ENCODE measurements at places on chromosomes 12 and 14. TPM values are rescaled to one million over a fixed set of nuclear protein-coding genes. Genes with fewer than 3 reads are reported as not detected.

DNA sequence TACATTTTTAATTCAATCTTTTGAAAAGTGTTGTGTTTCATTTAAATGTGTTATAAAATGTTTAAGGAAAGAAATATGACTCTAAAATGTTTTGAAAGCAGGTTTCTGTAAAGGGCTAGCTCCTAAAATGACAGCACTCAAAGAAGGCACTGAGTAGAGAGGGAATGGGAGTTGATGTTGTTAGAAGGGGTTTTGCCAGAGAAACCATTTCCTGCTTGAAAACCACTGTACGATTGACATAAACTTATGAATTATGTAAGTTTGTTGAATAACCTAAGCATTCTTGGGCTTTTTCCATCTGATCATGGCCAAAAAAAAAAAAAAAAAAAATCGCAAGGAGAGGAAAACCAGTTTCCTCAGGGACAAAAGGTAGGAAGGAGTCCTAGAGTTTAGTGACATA is 234.0 kb downstream of the EGLN3 start:
- DNase-seq: no peak

ZNF140 gene
- 6.1 TPM for total RNA-seq

- no peak for DNase-seq
Measured at GRCh38 chr12:90816353-90817089, 138.5 kb downstream of the CCER1 start.

- DNase-seq: no peak
Measured at GRCh38 chr14:69181491-69181890, 9.8 kb upstream of the EXD2 start.

DNA sequence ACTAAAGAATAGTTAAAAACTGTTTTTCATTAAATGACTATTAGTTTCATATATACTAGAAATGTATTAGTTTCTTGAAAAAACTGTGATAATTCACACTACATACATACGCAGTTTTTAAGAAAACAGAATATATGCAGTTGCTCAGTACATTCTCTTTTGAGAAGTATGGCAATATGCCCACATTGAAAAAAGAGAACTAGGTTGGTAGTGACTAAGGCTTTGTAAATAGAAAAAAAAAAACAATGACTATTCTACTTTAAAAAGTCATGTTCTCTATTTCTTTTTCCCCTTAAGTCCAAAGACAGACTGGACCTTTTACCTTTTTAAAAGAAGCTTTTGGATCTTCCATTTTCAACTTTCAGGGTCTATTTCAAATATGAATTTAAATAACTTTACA is 25.0 kb downstream of the SNX6 start:
- no peak for DNase-seq

DNA sequence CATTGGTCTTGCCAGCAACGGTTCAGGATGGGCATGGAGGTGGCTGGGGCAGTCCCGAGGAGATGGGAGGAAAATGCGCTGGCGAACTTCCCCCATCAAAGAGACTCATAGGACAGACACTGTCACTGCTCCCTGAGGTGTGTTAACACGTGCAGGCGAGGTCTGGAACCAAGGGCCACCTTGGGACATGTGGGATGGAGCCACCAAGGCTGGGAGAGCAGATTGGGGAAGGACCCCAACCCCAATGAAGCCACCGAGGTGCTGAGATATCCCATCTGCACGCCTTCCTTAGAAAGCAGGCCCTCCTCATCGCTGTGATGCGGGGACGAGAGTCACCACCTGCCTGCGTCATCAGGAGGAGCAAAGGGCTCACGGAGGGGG is 16.9 kb upstream of the BEGAIN start:
- peak; percentile 12 for DNase-seq

LYZ gene
- 39.9 TPM for total RNA-seq

HOXC10 gene
- total RNA-seq: not detected

- no peak for DNase-seq
Measured at GRCh38 chr14:52457411-52457810, 94.9 kb downstream of the TXNDC16 start.

MYF6 gene
- not detected for total RNA-seq

DNM1L gene
- 52.9 TPM for total RNA-seq

DNA sequence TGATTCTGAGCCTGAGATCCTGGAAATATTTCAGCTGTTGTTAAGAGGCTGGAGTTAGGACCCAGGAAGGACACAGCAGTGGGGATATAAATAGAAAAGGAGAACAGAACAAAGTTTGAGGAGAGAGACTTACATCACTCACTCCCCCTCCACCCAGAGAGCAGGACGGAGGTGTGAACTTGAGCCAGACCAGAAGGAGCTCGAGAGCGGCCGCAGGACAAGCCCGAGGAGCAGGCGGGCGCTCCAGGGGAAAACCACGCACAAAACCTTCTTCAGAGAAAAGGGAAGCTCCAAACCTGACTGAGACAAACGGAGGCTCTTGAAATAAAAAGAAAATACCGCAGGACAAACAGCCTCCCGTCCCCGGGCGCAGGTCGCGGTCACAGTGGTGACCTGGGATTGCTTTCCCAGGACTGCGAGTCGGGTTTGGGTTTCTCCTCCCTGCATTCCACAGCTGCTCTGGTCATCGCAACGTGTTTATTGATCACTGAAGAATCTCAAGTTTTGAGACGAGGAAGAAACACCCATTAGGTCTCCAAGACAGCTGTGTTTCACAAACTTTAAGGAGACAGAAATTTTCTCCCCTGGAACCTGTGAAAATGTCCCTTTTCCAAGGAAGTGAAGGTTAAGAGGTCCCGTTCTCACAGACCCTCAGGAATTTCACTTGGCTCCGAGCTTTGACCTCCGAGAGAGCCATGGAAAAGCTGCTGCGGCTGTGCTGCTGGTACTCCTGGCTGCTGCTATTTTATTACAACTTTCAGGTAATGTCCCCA is at the start of gene ADGRD1:
Gene ADGRD1, plus strand, starts transcription at position 137 of the 773 bp plus-strand sequence. Its CDS starts 559 bp downstream, at position 696.
- peak; percentile 76 for DNase-seq
